Erythroblast (primary cell): ENCODE measurements at places on chromosomes 2 and 18.

- peak; percentile 86 for DNase-seq
These were observed 625 bp upstream of the NBAS start for GRCh38 chr2:15561574-15562344.

GRCh38 chr2:10537522-10538199 lies 89.5 kb upstream of the ODC1 start:
- DNase-seq: no peak

DNA sequence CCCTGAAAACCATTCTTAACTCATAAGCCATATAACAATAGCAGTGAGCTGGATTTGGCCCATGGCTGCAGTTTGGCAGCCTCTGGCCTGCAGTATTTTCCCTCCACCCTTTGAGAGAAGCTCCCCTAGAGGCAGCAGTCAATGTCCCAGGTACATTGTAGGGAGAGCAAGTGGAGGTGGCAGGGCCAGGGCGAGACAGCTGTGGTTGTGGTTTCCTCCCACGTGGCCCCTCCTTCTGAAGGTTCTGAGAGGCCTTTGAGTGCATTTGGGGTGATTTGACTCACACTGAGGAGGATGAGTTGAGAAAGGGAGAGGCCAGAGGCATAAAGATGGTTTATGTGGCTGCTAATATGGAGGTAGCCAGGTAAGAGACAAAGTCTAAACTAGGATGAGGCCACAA lies 45.5 kb upstream of the LDAH start:
- DNase-seq: no peak

DNA sequence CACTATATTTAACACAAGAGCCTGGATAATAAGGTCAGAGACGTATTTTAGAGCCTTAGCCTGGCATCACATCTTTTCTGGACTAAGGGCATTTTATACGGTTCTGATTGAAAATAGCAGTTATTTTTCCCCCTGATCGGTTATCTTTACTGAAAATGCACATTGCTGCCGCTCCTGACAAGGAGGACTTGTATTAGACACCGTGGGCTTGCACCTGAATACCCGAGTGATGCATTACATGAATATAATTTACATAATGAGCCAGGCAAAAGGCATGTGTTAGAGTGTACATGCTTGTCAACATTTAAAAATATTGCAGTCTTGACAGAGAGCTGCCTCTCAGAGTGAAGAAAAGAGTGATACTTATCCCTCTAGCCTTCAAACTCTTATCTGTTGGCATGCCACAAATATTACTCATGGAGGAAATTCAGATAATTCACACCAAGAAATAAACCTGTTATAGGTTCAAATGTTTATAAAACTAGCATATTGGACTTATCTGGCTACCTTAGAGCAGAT lies 470.5 kb upstream of the ETAA1 start:
- DNase-seq: no peak

DNA sequence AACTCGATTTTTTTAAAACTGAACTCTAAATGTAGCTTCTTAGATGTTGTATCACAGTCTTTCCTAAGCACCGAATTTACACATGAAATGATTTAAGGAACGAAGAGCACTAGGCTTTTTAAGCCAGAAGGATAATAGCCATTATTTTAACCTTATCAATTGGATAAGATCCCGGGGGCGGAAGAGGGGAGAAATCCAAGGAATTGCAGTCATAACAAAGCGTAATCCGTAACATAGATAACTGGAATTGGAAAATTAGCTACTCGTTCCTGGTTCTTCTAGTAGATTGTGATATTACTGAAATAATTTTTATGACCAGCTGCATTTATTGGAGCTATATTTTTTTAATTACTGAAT lies 988 bp upstream of the KANSL1L start:
- no peak for DNase-seq

- DNase-seq: no peak
These were observed 122.2 kb upstream of the ARHGAP28 start for GRCh38 chr18:6607343-6607742.

DNA sequence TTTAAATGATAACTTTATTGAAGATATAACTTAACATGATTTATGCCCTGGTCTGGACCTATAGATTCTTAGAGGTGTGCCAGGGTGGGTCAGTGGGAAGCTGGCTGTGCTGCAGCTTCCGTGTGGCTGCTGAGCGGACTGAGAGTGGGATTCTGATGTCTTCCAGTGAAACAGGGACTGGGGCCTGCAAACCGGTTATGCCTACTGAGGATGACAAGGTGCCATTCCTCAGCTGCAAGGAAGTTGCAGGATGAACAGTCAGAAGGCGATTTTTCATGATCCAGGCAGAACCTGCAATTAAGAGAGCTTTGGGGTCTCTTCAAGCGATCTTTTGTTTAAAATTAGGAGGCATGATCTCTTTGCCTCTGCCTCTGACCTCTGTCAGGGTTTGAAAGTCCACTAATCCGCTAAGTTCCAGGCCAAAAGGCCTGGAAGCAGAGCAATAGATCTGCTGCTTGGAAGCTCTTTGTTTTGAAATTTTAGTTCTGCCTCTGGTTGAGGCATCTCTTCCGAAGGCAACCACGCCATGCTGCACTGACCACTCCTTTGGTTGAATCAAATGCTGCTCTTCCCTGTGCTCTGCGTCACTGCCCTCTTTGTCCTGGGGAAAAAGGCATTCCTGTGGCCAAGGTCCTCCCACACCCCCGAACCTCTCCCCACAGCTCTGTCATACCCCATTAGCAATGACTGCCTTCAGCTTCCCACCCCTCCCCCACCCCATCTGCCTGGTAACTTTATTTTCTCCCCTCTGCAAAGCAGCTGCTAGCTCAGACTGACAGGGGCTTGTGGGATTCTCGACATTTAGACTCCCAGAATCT lies 2.0 kb downstream of the TMEM169 start:
- no peak for DNase-seq

GRCh38 chr2:220756653-220757052 lies 815.5 kb downstream of the EPHA4 start:
- DNase-seq: no peak

DNA sequence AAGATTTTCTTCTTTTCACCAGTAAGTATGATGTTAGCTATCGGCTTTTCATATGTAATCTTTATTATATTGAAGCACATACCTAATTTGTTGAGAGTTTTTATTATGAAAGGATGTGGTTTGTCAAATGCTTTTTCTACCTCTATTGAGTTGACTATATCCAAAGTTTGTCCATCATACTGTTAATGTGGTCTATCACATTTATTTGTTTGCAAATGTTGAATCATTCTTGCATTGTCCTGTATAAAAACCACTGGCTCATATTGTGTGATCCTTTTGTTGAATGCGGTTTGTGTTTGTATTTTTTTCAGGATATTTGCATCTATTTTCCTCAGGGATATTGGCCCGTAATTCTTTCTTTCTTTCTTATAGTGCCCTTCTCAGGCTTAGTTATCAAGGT lies 675.5 kb downstream of the NUP35 start:
- DNase-seq: no peak

- no peak for DNase-seq
These were observed 44.4 kb downstream of the ALPK2 start for GRCh38 chr18:58584200-58585127.

DNA sequence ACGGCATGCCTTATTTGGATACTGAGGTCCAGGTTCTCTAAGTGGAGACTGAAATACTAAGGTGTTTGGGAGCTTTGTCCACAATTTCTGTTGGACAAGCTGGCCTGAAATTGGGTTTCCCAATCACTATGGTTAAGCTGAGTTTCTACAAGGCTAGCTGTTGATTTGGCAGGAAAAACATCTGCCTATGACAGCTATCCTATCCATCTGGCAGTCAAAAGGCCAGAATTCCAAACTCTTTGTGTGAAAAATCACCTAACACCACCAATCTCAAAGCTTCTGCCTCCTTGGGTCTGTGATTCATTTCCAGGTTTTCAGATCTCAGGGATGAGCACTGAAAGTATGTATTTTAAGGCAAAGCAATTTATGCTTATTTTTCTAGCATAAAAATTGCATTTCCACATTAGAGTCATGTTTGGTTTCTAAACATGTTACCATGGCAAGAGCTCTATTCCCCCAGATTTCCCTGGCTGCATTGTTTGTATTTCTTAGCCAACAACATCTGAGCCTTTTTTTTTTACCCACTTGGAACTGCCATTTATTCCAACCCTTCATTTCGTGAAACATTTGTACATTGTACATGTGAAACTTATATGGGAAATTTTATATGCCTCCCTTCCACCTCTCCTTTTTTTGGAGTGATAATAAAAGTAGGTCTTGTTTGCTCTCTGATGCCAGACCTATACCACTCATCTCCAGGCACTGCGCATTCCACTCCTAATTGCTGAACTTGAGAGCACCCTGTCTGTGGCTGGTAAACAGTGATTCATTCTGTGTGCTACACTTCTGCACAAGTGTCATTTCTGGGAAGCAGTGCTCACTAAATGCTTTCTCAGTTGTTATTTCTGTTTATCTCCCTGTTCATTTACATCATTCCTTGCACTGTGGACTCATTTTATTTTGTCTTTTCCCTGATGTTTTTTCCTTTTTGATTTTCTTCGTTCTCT lies 15.9 kb upstream of the CCDC85A start:
- no peak for DNase-seq

DNA sequence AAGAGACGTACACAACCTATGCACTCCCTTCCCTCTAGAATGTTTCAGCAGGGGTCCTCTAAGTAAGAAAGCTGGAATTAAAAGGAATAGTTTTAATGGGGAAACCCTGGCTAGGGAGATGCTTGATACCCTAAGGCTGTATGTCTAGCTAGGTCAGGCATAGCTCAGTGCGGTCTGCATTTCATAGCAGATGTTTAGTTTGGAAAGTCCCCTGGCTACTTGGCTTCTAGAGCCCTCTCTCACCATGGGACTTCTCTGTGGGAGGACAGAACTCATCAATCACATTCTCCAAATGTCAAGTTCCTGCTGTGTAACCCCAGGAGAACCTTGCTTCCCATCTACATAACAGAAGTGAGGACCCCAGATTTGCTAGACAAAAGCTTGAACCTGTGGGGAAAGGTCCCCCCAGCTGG lies 24.1 kb upstream of the ANXA4 start:
- no peak for DNase-seq

DNA sequence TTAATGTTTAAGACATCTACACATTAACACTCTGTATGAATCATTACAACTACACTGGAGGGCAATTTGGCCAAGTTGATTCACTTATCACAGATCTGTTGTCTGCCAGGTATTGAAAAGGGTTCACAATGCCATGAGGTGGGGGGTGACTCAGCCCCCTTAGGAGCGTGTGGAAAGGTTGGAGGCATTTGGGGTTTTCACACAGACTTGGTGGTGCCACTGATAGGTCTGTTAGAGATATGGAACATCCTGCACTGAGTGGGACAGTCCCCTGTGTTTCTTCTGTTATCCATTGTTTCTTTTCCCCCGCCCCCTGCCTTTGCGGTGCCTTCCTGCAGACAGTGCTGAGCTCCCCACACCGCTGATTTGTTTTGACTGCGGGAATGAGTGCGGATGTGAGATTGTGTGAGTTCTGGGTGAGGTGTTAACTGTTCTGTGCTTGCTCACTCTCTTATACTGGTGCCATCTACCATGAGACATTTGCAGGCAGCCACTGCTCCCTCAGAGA lies 9.3 kb upstream of the TSN start:
- no peak for DNase-seq

GRCh38 chr2:187567126-187567525 lies 12.9 kb upstream of the TFPI start:
- peak; percentile 5 for DNase-seq

- DNase-seq: no peak
These were observed 154.6 kb upstream of the NYAP2 start for GRCh38 chr2:225244933-225245332.

DNA sequence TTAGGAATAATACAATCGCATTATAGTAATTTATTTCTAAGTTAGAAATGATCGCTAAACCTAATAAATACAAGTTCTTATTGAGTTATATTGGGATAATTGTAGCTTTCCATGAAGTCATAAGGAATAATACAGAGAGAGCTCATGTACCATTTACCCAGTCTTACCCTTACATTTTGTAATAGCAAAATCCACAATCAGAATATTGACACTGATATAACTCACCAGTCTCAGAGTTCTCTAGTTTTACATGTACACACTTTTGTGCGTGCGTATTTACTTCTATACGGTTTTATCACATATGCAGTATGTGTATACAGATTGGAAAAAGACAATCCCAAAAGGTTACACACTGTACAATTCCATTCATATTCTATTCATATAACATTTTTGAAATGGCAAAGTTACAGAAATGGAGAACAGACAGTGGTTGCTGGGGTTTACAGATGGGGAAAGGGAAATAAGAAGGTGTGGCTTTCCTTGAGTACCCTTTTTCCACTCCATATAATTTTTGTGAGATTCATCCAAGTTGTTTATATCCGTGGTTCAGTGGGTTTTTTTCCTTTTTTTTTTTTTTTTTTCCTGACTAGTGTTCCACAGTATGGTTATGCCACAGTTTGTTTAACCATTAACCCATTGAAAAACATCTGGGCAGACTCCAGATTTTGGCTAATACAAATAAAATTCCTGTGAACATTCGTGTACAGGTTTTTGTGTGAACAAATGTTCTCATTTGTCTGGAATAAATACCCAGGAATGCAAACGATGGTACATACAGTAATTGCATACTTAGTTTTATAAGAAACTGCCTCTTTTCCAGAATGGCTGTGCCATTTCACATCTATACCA lies 117.2 kb downstream of the HNMT start:
- no peak for DNase-seq

GRCh38 chr2:240247868-240248720 lies 107.6 kb upstream of the OTOS start:
- DNase-seq: no peak

GRCh38 chr2:175450029-175450760 lies 268.7 kb upstream of the ATP5MC3 start:
- DNase-seq: no peak

- peak; percentile 42 for DNase-seq
These were observed 447 bp downstream of the RETSAT start for GRCh38 chr2:85353876-85354285.

- DNase-seq: no peak
These were observed 229.2 kb downstream of the LDLRAD4 start for GRCh38 chr18:13447621-13448334.

DNA sequence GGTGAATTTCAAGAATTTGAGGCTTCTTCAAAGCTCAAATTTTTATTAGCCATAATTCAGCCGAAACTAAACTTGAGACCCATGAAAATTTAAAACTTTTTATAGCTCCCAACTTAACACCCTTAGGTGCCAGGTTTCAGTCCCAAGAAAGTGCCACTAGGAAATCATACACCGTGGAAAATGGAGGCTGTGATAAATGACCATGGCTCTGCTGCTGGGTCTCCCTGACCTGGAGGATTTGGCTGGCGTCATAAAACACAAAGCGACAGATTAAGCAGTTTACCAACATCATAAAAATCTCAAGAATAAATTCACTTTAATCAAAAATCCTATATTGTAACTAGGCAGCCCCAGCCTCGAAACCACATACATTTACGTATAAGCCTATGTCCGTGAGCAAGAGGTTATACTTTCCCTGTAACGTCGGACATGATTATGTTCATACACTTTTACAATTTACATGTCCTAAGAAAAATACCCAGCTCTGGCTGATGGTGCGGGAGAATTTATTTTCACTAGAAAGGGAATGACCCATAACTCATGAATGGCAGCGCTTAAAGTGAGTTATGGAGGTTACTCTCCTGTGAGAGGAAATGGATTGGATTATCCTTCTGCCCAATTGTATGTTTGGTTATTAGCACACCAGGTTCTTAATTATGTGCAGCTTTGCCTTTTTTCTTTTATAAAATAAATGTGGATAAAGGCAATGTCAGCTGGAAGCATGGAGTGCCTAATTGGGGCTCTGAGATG lies 329.4 kb downstream of the AGPS start:
- no peak for DNase-seq

- no peak for DNase-seq
These were observed 45.3 kb downstream of the FOSL2 start for GRCh38 chr2:28437918-28438317.
